ENCODE measurements at places on chromosomes 5 and 9. TPM values are rescaled to one million over a fixed set of nuclear protein-coding genes. Genes with fewer than 3 reads are reported as not detected.

The FST gene
- 92.1 TPM for total RNA-seq

The FSTL4 gene
- total RNA-seq, result not detected

The LCN10 gene
- not detected for total RNA-seq

The SPOUT1 gene
- 43.3 TPM for total RNA-seq

The FXN gene
- 18.8 TPM for total RNA-seq

The SPINK4 gene
- not detected for total RNA-seq

The C9 gene
- total RNA-seq, result 0.18 TPM

DNA sequence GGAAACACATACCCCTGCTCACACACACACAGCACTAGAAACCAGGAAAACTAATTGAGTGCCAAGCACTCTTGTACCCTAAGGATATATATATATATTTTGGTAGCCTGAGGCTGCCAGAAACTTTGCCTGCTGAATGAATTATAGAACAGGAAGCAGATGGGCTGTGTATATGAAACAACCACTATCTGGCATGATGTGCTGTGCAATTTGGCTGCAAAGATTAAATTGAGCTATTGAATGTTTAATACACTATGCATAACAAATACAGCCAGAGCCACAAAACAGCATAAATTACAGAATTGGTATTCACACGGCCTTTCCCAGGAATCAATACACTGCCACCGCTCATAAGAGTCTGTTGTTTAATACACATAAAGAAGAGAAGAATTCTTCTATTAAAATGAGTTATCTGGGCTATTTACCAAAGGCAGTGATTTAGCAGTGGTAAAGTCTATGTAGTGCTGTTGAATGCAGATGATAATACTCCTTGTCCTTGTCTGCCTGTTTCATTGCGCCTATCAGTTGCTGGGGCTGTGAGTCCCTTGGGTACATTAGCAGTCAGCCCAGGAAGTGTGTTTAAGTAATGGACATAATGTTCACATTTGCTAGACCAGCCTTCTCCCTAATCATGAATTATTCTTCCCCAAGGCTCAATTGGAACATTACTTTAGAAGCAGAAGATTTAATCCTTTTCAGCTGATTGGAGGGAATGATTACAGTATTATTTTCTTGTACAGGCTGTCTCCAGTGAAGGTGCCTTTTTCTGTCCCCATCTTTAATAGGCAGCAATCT lies 294.3 kb downstream of the TLE1 start:
- peaks cover 4% of the 10 kb centered on the region for H3K36me3 ChIP-seq
- H3K27me3 ChIP-seq, result peaks cover 2% of the 10 kb centered on the region
- H3K4me1 ChIP-seq, result peaks cover 23% of the 10 kb centered on the region

- H3K36me3 ChIP-seq, result no peaks in the 10 kb centered on the region
- no peak for DNase-seq
- peaks cover 49% of the 10 kb centered on the region for H3K4me1 ChIP-seq
- peaks cover 4% of the 10 kb centered on the region for H3K27me3 ChIP-seq
- H3K27ac ChIP-seq, result no peak overlapping the region
Measured at GRCh38 chr5:17440766-17441165, 57.3 kb upstream of the TAF11L2 start.

- DNase-seq, result no peak
- no peak overlapping the region for H3K4me3 ChIP-seq
- no peaks in the 10 kb centered on the region for H3K4me1 ChIP-seq
- no peak overlapping the region for H3K27ac ChIP-seq
Measured at GRCh38 chr5:29779141-29779540, 1414.3 kb upstream of the CDH6 start.

GRCh38 chr5:81750308-81751008 lies 439 bp downstream of the SSBP2 start:
- peaks cover 47% of the 10 kb centered on the region for H3K4me1 ChIP-seq
- peak overlapping the region; percentile 92 for H3K27ac ChIP-seq
- peak overlapping the region; percentile 91 for H3K4me3 ChIP-seq
- H3K36me3 ChIP-seq, result no peaks in the 10 kb centered on the region
- DNase-seq, result no peak

GRCh38 chr9:129889941-129890717 lies 54.9 kb downstream of the USP20 start:
- H3K27ac ChIP-seq, result no peak overlapping the region
- H3K27me3 ChIP-seq, result no peaks in the 10 kb centered on the region
- DNase-seq, result no peak
- H3K36me3 ChIP-seq, result peaks cover 16% of the 10 kb centered on the region
- peaks cover 46% of the 10 kb centered on the region for H3K4me1 ChIP-seq

- no peaks in the 10 kb centered on the region for H3K36me3 ChIP-seq
- H3K27me3 ChIP-seq, result no peaks in the 10 kb centered on the region
- no peak overlapping the region for H3K27ac ChIP-seq
- H3K4me3 ChIP-seq, result no peak overlapping the region
Measured at GRCh38 chr5:55410845-55411244, 103.1 kb downstream of the MTREX start.

DNA sequence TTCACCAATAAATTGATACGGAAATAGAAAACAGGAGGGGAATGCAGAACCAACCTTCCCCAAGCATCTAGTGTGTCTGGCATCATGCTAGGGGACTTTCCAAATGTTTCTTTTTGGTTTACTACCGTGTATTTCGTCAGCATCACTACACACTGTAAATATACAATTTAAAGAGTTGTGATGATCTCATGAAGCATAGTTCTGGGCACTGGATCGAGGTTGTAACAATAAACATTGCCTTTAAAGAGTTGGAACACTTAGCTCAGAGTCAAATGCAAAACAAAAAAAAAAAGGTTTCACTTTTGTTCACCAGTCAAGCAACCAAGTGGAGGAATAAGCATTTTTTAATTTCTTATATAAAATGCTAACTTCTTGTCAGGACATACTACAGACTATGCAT lies 2.9 kb upstream of the SCAI start:
- H3K27ac ChIP-seq, result peak overlapping the region; percentile 14
- no peaks in the 10 kb centered on the region for H3K27me3 ChIP-seq
- peaks cover 13% of the 10 kb centered on the region for H3K36me3 ChIP-seq
- H3K4me1 ChIP-seq, result peaks cover 39% of the 10 kb centered on the region
- no peak overlapping the region for H3K4me3 ChIP-seq

DNA sequence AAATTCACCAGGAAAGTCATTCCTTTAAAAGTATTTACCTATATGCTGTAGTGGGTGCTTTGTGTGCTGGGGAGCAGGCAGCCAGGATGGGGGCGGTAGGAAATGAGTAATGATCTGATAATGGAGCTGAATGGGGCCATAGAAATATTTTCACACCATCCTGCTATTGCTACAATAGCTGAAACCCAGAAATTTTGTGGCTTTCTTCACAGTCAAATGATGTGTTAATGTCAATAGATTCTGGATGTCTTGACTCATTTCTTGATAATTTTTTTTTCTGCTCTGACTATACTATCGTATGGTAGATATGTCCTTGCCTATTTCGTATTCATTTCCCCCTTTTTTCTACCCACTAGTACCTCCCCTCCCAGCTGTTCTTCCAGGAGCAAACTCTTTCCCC lies 59.5 kb downstream of the RORB start:
- no peak overlapping the region for H3K4me3 ChIP-seq
- no peak overlapping the region for H3K27ac ChIP-seq
- no peaks in the 10 kb centered on the region for H3K27me3 ChIP-seq
- no peaks in the 10 kb centered on the region for H3K4me1 ChIP-seq
- no peaks in the 10 kb centered on the region for H3K36me3 ChIP-seq

DNA sequence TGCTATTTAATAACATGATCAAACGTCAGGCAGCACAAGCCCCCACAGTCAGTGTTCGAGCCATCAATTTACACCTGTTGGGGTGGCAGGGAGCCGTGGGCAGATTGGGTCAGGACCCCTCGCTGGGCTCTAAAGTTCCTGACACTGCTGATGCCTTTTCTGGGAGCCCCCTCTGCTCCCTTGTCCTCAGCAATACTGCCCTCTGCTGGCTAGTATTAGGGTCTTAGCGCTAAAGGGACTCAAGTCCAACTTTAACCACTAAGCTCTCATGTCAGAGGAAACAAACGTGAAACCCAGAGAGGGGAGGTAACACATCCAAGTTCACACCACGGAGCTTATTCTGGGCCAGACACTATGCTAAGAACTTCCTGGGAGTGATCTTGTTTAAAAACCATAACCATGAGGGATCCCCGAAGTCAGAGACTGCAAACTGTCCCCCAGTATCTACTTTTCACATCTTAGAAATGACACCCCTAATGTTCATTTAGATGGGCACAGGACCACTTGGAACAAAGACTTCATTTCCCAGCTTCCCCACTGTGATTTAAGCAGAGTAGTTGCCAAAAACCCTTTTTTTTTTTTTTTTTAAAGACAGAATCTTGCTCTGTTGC lies 20.4 kb downstream of the ANKS6 start:
- H3K36me3 ChIP-seq, result 0 out of 2 replicates have a peak, but pooled peaks cover 10% of the 10 kb centered on the region
- no peaks in the 10 kb centered on the region for H3K27me3 ChIP-seq
- no peak overlapping the region for H3K4me3 ChIP-seq
- peaks cover 13% of the 10 kb centered on the region for H3K4me1 ChIP-seq

- H3K36me3 ChIP-seq, result no peaks in the 10 kb centered on the region
- DNase-seq, result peak; percentile 10
- no peaks in the 10 kb centered on the region for H3K27me3 ChIP-seq
- peaks cover 37% of the 10 kb centered on the region for H3K4me1 ChIP-seq
- no peak overlapping the region for H3K27ac ChIP-seq
Measured at GRCh38 chr9:79362100-79363081, 209.4 kb upstream of the TLE4 start.

DNA sequence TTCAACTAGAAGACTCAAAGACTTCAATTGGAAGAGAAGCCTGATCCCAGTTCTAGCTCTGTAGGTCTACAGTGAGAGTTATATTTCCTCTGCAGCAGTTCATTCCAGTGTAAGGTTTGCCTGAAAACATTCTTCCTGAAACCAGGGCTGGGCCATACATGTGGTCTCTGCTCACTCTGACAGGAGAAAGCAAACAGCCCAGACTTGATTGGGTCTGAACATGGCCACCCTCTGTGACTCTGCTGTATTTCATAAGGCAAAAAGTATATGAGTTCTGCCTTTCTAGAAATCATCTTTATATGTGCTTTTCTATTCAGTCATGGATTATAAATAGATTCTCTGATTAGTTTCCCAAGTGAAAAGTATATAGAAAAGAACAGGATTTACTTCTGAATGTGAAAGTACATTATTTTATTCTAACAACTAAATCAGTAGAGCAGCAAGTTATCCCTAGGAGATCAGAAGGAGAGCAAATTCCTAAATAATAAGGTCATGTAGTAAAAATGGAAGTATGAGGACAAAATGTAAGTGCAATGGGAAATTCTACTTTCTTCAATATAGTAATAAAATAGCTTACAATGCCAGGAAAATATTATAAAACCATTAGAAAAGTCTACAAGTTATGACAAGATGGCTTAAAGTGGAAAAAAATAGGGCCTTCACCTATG lies 144.3 kb downstream of the EFNA5 start:
- H3K4me3 ChIP-seq, result no peak overlapping the region
- no peak for DNase-seq
- no peaks in the 10 kb centered on the region for H3K36me3 ChIP-seq
- no peak overlapping the region for H3K27ac ChIP-seq
- H3K4me1 ChIP-seq, result no peaks in the 10 kb centered on the region

DNA sequence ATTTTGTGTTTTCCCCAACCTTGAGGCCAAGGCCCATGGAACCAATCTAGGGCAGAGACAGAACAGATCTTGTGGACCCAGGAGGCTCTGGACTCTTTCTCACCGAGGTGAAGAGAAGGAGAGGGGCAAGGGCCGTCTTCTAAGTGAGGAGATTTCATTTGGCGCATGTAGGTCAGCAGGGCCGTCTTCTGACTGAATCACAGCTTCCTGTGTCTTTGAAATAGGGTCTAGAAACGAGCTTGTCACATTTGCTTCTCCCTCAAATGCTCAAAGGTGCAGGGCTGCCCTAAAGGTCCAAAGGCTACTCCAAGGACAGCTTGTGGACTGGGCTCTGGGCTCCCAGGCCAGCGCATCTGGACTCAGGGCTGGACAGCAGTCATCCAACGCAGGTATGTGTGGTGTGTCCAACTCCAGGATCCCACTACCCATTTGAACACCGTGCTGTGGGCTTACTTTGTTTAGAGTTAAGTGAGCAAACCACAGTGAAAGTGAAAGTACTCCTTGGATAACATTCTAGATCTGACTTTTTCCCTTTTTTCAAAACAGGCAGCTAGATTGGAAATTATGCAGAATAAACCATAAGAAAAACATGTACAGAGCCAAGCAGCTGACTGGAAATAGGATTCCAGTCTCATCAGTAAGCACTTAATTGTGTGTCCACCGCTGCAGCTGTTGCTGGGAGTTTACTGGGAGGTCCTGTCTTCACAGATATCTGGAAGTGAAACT lies 357.0 kb downstream of the GADD45G start:
- H3K4me1 ChIP-seq, result no peaks in the 10 kb centered on the region
- no peak overlapping the region for H3K4me3 ChIP-seq
- no peaks in the 10 kb centered on the region for H3K36me3 ChIP-seq
- H3K27me3 ChIP-seq, result no peaks in the 10 kb centered on the region
- H3K27ac ChIP-seq, result no peak overlapping the region

DNA sequence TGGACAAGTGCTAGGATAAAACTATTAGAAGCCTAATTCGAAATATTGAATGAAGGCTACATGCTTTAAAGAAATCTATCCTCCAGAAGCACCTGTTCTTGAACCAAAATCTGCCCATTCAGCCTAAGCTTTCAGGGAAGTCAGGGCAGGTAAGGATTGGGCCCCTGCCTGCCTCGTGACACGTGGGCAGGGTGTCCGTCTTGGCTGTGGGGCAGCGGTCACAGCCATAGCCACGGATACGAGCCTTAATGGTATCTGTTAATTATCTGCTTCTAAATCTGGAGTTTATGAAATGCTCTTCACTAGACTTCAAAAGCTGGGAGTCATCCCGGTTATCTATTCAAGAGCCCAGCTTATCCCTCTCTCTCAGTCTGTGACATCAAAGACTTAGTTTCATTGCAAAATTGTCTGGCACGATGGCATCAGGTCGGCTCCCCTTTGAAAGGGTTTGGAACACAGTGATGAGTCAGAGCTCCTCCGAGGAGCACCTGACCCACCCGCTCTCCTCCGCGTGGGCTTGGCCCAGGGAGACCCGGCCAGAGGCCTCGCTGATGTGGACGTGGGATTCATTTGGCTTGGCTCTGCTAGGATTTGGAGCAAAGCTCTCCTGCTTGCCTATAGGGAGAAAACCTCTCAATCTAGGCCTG lies 135.9 kb downstream of the MACROH2A1 start:
- no peaks in the 10 kb centered on the region for H3K27me3 ChIP-seq
- peaks cover 24% of the 10 kb centered on the region for H3K36me3 ChIP-seq
- no peak overlapping the region for H3K4me3 ChIP-seq
- H3K27ac ChIP-seq, result no peak overlapping the region
- no peak for DNase-seq
- H3K4me1 ChIP-seq, result peaks cover 47% of the 10 kb centered on the region

- no peak overlapping the region for H3K27ac ChIP-seq
- H3K27me3 ChIP-seq, result peaks cover 40% of the 10 kb centered on the region
- H3K4me1 ChIP-seq, result no peaks in the 10 kb centered on the region
- no peak for DNase-seq
- no peaks in the 10 kb centered on the region for H3K36me3 ChIP-seq
Measured at GRCh38 chr9:36832164-36832795, 201.8 kb downstream of the PAX5 start.

GRCh38 chr9:5493679-5494511 lies 16.4 kb upstream of the PDCD1LG2 start:
- peaks cover 5% of the 10 kb centered on the region for H3K36me3 ChIP-seq
- H3K4me1 ChIP-seq, result peaks cover 56% of the 10 kb centered on the region
- H3K27ac ChIP-seq, result peak overlapping the region; percentile 88
- H3K4me3 ChIP-seq, result peak overlapping the region; percentile 48
